ENCODE measurements at places on chromosomes 4 and X.

GRCh38 chrX:55714161-55714560 lies 3.4 kb upstream of the RRAGB start:
- no peak for DNase-seq

GRCh38 chr4:15495621-15496020 lies 25.9 kb downstream of the CC2D2A start:
- DNase-seq = no peak

DNA sequence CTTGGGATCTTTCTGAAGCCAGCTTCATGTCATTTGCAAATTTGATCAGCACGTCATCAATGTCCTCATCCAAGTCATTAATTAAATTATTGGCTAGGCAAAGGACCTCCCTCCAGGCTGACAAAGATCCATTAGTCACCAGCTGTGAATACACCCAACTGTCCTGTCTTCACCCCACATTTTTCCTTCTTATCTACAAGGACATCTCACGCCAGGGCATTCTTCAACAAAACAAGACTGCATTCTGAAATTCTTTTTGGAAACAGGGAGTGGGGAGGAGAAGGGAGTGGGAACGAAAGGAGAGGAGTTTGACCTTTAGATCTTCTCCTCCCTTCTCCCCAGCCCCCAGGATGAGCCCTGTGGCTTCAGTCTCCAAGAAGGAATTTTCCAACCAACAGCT lies 32.7 kb downstream of the NLGN3 start:
- DNase-seq = no peak

DNA sequence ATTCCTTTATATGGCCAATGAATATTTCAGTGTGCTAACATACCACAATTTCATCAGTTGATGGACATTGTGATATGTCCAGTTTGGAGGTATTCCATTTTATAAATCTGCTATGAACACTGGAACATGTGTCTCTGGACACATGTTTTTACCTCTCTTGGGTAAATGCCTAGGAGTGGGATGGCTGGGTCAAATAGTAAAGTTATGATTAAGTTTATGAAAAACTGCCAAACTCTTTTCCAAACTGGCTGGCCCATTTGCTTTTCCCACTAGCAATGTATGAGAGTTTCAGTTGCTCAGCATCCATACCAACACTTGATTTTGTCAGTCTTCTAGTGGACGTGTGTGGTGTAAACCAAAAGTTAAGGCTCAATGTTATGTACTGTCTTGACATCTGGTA lies 40.5 kb downstream of the CEP44 start:
- no peak for DNase-seq

DNA sequence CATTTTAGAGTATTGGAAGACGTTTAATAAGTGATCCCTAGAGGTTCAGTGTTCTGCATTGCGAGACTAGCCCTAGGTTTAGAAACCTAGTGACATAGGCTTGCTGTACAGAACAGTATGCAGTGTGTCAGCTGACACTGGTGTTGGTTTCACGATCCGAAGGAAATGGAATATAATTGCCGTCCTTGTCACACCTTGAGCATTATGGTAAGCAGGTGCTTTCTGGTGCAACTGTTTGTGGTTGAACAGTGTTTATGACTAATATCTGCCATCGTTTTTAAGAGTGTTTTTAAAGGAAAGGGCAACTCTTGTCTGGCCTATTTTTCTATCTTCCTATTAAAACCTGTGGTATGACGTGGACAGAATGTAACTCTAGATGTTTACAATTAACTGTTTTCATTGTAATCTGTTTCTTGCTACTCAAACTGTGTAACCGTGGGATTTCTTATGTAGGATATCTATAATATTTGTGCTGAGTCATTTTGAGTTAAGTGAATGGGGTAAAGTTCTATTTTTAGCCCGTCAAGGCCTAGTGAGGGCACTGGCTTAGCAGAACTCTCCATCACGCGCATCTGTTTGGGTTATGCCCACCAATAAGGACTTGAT lies 53.8 kb upstream of the TBC1D14 start:
- DNase-seq = peak; percentile 73

DNA sequence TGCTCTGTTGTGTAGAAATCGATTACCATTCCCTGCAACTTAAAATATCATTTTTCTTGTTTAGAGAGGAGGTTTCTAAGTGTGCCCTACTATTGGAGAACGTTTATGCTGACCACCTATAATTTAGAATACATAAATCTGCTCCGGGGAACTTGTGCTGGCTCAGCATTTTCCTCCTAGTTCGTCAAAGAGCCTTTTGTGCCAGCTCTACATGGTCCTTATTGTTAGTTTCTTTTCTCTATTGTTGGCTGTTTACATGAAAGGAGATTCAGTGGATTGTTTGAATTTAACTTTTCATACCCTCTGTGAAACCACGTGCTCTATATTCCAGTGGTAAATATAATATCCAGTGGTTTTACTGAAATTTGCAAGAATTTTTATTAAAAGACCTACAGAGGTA lies 53.4 kb upstream of the ATP8A1 start:
- DNase-seq = no peak

- peak; percentile 53 for DNase-seq
These were observed 83.6 kb downstream of the CCNG2 start for GRCh38 chr4:77240469-77241066.

- DNase-seq = no peak
These were observed 115.2 kb downstream of the SORCS2 start for GRCh38 chr4:7307394-7308099.

DNA sequence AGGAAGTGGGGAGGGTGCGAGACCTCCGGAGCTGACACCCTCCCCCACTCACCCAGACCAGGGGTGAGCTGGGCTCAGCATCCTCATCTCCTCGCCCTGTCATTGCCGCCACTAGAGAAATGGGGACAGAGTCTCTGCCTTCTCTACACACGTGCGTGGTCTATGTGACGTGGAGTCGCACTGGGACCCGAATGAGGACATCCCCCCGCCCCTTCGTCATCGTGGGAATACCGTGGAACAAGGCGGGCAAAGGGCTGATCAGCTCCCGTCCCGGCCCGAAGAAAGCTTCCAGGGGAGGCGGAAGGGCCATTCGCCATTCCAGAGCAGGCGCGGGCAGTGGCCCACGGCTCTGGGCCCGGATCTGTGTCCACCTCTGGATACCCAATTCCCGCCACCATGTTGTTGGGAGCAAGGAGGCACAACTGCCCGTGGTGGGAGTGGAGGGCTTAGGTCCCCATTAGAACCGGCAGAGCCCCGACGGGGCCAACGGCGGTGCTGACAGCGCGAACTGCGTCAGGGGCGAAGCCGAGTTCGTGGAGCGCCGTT lies 12.0 kb downstream of the HMX1 start:
- no peak for DNase-seq

GRCh38 chr4:37735578-37735977 lies 49.4 kb upstream of the RELL1 start:
- no peak for DNase-seq

DNA sequence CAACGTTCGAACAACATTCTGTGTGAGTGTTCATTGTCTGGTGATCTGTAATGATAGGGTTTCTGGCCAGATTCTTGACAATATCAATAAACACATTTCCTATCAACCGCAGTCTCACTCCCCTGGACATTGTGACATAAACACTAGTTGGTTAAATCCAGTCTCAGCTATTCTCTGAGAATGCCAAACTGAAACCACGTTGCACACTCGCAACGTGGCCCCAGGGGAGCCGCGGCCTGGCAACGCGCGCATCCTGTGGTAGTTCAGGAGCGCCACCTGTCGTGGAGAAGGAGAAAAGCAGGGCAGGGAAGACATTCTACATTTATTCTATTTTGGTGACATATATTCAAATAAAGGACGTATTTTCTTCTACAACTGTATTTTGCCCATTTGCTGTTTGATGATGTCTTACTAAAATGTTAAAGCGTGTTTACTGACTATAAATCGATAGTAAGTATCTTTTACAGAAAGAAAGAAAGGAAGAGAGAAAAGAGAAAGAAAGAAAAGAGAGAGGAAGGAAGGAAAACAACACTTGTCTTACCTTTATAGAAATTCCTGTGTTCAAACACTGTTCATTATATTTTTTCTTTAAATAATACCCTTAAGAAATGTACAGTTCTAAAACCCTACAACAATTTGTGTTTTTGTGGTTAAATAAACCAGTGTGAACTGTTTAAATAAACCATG lies 738.3 kb upstream of the FRG1 start:
- peak; percentile 63 for DNase-seq

- peak; percentile 27 for DNase-seq
These were observed 111.8 kb downstream of the EFNB1 start for GRCh38 chrX:68940601-68941000.

DNA sequence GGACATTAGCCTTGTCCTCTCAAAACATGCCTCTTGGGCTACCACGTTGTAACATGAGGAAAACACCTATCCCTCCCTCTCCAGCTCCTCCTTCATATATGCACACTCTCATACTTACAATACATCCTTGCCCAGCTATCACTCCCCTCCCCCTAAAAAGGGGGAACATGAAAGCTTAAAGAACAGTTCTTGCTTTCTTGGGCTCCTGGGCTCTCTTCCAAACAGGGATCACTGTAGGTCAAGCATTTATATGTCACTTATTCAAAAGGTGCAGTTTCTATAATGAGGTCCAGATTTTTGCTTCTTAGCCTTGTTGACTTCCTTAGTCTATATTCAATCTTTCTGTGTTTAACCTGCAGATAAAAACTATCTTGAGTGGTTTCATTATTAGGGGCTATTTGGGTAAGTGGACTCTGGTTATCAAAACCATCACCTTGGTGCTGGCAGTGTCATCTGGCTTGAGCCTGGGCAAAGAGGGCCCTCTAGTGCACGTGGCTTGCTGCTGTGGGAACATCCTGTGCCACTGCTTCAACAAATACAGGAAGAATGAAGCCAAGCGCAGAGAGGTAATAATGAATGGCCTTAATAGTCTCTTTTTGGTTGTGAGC lies 119.4 kb downstream of the AKAP4 start:
- peak; percentile 3 for DNase-seq

GRCh38 chr4:108334031-108334430 lies 165.3 kb upstream of the LEF1 start:
- no peak for DNase-seq

DNA sequence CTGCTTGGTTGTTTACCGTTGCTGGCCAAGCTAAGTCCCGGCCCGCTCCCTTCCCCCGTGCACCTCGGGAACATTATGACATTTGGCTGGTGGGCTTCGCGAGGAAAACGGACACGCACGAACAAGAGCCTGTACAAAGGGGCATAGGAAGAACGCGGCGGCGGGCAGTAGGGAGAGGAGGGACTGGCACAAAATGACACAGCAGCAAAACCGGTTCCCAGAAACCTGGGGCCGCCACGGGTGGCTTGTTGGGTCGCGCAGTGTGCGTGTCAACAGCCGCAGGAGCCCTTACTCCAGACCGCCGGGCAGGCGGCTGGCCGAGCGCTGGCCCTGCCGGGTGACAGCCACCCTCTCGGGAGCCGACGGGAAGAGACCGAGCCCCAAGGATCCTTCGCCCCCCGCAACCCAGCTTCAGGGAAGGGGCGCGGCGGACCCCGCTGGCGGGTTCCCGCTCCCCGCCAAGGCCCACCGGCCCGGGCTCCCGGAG lies 1.6 kb upstream of the LIN54 start:
- DNase-seq = no peak

- no peak for DNase-seq
These were observed 54.1 kb upstream of the AP1S2 start for GRCh38 chrX:15908603-15909290.

- DNase-seq = no peak
These were observed 211.8 kb downstream of the DCTD start for GRCh38 chr4:182705389-182705788.

DNA sequence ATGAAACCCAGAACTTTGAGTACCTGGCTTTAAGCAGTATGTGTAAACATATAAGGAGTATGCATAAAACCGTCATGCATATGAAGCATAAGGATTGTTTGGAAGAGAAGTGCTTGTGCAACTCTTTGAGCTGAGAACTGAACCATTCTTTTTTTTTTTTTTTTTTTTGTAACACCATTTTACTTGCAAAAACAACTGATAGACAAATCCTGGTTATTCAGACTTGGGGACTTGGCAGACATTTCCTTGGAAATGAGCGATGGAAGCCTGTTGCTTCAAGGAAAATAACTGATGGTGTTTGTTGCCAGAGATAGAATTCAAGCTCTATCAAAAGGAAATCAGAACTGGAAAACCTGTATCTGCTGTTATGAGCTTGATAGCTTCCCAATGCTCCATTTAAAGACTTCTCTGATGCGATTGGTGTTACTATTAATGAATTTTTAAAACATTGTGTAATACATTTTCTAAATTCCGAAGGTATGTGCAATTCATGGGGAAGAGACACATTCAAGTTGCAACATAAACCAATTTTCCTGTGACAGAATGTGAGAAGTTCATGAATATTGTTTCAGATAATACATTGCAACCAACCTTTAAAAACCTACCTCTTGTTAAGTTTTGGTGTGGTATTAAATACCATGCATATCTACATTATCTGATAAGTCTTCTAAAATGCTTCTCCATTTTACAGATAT lies 47.0 kb upstream of the FAT1 start:
- DNase-seq = peak; percentile 48

- DNase-seq = no peak
These were observed 54.0 kb downstream of the GC start for GRCh38 chr4:71729856-71730255.

DNA sequence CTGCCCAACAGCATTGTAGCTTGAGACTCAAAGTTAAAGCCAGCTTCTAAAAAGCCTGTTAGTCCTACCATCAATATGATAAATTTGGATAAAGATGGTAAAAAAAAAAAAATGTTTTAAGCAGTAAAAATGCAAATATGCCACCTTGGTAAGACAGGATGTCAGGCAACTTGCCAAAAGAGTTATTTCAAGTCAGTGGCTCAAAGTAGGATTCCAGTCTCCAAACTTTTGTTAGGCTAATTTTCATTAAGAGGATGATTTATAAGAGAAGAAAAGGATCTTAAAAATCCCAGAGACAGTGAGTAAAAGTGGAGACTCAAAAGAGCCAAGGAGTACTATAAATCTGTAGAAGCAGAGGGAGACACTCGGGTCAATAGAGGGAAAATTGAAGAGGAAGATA lies 47.5 kb downstream of the GASK1B start:
- DNase-seq = no peak

GRCh38 chrX:118655561-118656246 lies 71.7 kb upstream of the IL13RA1 start:
- peak; percentile 46 for DNase-seq

DNA sequence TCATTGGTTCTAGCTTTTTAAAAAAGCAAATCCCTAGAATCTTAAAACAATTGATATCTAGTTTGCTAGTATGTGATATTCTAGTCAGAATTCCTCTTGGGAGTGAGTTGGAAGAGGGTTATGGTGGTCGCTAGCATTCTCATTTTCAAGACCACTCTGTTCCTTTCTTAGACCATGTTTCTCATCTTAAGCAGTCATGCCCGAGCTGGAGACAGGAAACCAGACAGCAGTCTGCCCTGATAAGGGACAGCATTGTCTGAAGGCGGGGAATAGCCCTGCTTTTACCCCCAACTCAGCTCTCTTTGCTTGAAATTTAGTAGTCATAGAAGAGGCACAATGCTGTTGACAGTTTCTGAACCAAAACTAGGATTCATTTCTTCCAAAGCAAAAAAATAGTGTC lies 5.2 kb downstream of the KLF3 start:
- DNase-seq = no peak

GRCh38 chr4:32560306-32560705 lies 1840.1 kb downstream of the PCDH7 start:
- peak; percentile 80 for DNase-seq

Measured in astrocyte of the spinal cord (primary cell).